ENCODE measurements at places on chromosomes 13 and 19.

GRCh38 chr13:96112936-96113335, 23.0 kb downstream of the HS6ST3 start:
- DNase-seq: no peak

- no peak for DNase-seq
Measured at GRCh38 chr13:72792640-72793039, 10.7 kb downstream of the PIBF1 start.

GRCh38 chr19:4061178-4061682, 5.5 kb downstream of the ZBTB7A start:
- no peak for DNase-seq

- DNase-seq: peak; percentile 77
Measured at GRCh38 chr19:36331353-36332228, 47.4 kb downstream of the ZFP14 start.

DNA sequence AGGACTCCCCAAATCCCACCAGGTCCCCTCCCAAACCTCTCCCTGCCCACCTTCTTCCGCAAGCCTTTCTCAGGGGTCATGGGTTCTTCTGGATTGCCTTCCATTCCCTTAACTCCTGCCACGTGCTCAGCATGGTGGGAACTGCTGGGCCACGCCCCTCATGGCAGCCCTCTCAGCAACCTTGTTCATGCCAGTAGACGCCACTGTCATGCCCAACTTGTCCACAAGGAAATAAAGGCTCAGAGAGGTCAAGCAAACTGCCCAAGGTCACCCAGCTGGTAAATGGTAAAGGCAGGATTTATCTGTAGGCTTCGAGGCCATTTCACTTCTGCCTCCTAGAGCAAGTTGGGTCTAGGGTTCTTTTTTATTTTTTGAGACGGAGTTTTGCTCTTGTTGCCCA, 10.9 kb downstream of the PRAM1 start:
- no peak for DNase-seq

- no peak for DNase-seq
Measured at GRCh38 chr13:30882026-30882850, 23.8 kb upstream of the MEDAG start.

GRCh38 chr19:5079071-5079774, 110.3 kb downstream of the KDM4B start:
- no peak for DNase-seq
